ENCODE measurements at places on chromosomes 7 and 10. TPM values are rescaled to one million over a fixed set of nuclear protein-coding genes. Genes with fewer than 3 reads are reported as not detected.

DNA sequence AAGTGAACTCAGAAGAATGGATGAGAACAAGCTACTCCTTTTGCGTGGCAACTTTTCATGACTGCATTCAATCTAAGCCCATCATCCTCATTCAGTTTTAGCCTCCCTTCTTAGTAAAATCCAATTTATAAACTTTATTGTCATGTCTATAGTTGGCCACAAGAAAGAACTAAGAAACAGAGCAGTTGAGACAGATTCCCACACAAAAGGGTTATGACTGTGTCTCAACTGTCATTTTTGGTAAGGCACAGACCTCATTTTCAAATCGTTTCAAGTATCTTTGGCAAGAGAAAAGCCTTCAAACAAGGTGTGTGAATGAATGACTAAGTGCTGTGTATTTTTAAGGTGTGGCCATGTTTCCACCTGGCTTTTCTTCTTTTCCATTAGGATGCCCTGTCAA lies 84.2 kb upstream of the CREB5 start:
- H3K4me1 ChIP-seq: no peaks in the 10 kb centered on the region
- H3K27ac ChIP-seq: no peak overlapping the region
- no peak overlapping the region for H3K4me3 ChIP-seq
- no peaks in the 10 kb centered on the region for H3K36me3 ChIP-seq
- no peak for DNase-seq

DNA sequence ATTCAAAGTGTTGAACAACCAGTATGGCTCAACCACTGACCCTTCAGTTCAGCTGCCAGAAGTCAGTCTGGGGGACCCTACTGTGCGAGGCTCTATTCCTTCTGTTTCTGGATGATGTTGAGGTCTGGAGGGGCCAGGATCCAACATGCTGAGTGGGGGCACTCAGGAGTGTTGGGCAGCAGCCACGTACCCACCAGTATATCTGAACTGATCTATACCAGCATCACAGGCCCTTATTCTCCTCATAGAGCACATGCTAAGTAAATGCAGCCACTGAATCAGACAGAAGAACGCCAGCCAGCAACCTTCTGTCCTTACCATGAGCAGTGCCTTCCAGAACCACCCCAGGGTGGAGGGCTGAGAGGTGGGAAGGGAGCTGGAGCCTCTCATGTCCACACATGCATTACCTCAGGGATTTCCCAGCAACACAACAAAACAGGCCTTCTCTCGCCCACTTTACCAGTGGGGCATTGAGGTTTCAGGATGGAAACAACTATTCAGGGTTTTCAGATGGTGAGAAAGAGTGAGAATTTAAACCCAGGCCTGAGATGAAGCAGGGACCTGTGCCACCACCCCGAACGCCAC lies 6.8 kb upstream of the MSMB start:
- H3K27ac ChIP-seq: no peak overlapping the region
- no peak overlapping the region for H3K4me3 ChIP-seq
- H3K36me3 ChIP-seq: no peaks in the 10 kb centered on the region
- DNase-seq: no peak
- no peaks in the 10 kb centered on the region for H3K4me1 ChIP-seq

Gene DYDC2
- total RNA-seq: not detected

- H3K27me3 ChIP-seq: no peaks in the 10 kb centered on the region
- no peak overlapping the region for H3K4me3 ChIP-seq
- H3K4me1 ChIP-seq: peaks cover 9% of the 10 kb centered on the region
- H3K27ac ChIP-seq: no peak overlapping the region
- no peaks in the 10 kb centered on the region for H3K36me3 ChIP-seq
Measured at GRCh38 chr10:122521011-122521410, 39.5 kb upstream of the DMBT1 start.

- H3K36me3 ChIP-seq: no peaks in the 10 kb centered on the region
- H3K4me3 ChIP-seq: no peak overlapping the region
- no peak overlapping the region for H3K27ac ChIP-seq
- H3K27me3 ChIP-seq: no peaks in the 10 kb centered on the region
- H3K4me1 ChIP-seq: peaks cover 44% of the 10 kb centered on the region
Measured at GRCh38 chr10:36721871-36722270, 403.5 kb upstream of the ANKRD30A start.

Gene SPAM1
- total RNA-seq: not detected

DNA sequence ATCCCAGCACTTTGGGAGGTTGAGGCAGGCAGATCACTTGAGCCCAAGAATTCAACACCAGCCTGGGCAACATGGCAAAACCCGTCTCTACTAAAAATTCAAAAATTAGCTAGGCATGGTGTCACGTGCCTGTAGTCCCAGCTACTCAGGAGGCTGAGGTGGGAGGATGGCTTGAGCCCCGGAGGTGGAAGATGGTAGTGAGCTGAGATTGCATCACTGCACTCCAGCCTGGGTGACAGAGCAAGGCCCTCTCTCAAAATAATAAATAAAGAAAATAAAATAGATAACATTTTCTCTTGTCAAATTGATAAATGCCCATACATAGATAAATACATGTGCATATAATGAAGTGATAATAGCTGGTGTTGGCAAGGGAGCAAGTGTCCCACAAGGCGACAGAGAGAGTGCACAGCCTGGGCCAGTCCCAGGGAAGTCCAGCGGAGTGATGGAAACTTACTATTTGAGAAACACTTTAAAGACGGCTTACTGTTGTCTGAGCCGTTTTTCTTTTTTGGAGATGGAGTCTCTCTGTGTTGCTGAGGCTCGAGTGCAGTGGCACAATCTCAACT lies 33.4 kb upstream of the DLG5 start:
- H3K4me3 ChIP-seq: no peak overlapping the region
- no peaks in the 10 kb centered on the region for H3K27me3 ChIP-seq
- no peak for DNase-seq
- H3K4me1 ChIP-seq: peaks cover 4% of the 10 kb centered on the region

- no peaks in the 10 kb centered on the region for H3K27me3 ChIP-seq
- DNase-seq: no peak
- H3K4me3 ChIP-seq: no peak overlapping the region
- H3K36me3 ChIP-seq: peaks cover 57% of the 10 kb centered on the region
- peaks cover 24% of the 10 kb centered on the region for H3K4me1 ChIP-seq
- no peak overlapping the region for H3K27ac ChIP-seq
Measured at GRCh38 chr7:99365318-99366141, 9.0 kb upstream of the ARPC1B start.

Gene TEX36
- total RNA-seq: not detected

GRCh38 chr10:125661941-125662515 lies 20.9 kb downstream of the TEX36 start:
- no peak overlapping the region for H3K27ac ChIP-seq
- H3K27me3 ChIP-seq: peaks cover 4% of the 10 kb centered on the region
- DNase-seq: no peak
- H3K4me3 ChIP-seq: no peak overlapping the region

- H3K4me1 ChIP-seq: no peaks in the 10 kb centered on the region
- no peaks in the 10 kb centered on the region for H3K27me3 ChIP-seq
- no peak overlapping the region for H3K4me3 ChIP-seq
- no peak overlapping the region for H3K27ac ChIP-seq
- DNase-seq: no peak
- H3K36me3 ChIP-seq: no peaks in the 10 kb centered on the region
Measured at GRCh38 chr7:113179313-113179712, 61.0 kb upstream of the SMIM30 start.

Gene ECHDC3
- total RNA-seq: 15.3 TPM

Gene FAM20C
- 0.18 TPM for total RNA-seq

DNA sequence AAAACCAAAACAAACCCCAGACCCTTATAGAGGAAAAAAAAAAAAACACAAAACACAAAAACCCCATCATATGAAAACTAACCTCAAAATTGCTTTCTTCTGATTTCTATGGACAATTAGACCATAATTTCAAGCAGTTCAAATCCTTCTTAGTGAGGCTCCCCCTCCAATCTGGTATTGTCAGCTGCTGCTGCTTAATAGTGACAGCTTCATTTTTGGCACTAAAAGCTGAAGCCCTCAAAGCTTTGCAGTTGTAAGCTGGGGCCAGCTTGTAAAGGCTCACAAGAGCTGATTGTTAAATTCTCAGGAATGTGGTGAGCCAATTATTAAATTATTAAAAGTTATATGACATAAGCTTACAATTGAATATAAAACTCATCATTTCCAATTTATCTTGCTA lies 21.9 kb downstream of the ATXN7L1 start:
- no peaks in the 10 kb centered on the region for H3K27me3 ChIP-seq
- no peak for DNase-seq
- H3K4me1 ChIP-seq: peaks cover 28% of the 10 kb centered on the region
- H3K36me3 ChIP-seq: no peaks in the 10 kb centered on the region
- no peak overlapping the region for H3K27ac ChIP-seq

GRCh38 chr10:101683276-101683675 lies 11.7 kb downstream of the FBXW4 start:
- H3K4me1 ChIP-seq: peaks cover 24% of the 10 kb centered on the region
- peak overlapping the region; percentile 22 for H3K27ac ChIP-seq
- no peak for DNase-seq
- no peaks in the 10 kb centered on the region for H3K27me3 ChIP-seq

DNA sequence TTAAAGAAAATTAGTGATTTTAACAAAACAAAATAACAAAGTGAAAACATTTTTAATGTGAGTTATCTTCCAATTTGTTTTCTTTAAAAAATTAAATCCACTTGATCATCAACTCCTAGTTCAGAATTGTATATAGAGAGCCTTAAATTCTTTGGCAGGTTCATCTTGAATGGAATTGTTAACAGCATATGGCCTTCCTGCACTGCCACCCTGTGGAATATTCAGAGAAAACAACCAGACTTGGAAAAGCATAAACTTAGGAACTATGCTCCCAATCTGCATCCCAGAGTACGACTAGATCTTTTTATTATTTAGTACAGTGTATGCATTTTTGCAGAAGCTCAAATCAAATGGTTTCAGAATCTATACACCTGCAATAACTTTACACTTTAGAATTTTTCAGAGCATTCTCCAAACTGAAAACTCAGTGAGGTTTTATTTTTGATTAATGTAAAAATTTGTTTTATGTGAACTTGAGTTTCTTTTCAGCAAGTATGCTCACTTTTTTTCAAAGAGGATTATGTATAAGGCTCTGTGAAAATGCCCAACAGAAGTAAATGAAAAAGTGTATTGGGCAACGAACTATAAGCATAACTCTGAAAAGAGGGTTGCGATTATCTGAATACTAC lies 44.9 kb upstream of the ANK3 start:
- H3K4me1 ChIP-seq: peaks cover 5% of the 10 kb centered on the region
- no peak overlapping the region for H3K27ac ChIP-seq
- no peak overlapping the region for H3K4me3 ChIP-seq

GRCh38 chr7:108234281-108234680 lies 104.1 kb upstream of the LAMB4 start:
- no peak overlapping the region for H3K27ac ChIP-seq
- H3K27me3 ChIP-seq: no peaks in the 10 kb centered on the region
- no peaks in the 10 kb centered on the region for H3K36me3 ChIP-seq

Gene DRGX
- not detected for total RNA-seq

DNA sequence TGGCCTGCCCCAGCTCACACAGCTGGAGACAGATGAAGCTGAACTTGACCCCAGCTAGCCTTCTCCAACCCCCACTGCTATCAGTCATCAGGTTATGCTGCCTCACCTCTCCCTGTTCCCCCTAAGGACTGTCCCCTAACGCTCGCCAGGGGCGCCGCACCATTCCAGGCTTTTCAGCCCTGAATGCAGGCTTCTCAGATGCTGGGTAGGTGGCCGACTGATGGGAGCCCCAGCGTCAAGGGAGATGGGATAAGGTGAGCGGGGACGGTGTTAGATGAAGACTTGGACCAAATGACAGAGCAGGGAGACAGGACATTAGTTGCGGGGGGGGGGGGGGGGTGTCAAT lies 15.8 kb upstream of the OPALIN start:
- no peak overlapping the region for H3K27ac ChIP-seq
- H3K36me3 ChIP-seq: no peaks in the 10 kb centered on the region
- no peak overlapping the region for H3K4me3 ChIP-seq
- H3K27me3 ChIP-seq: peaks cover 4% of the 10 kb centered on the region
- peaks cover 4% of the 10 kb centered on the region for H3K4me1 ChIP-seq

All from SJSA1 (cell line).